AG08395 (cell line): ENCODE measurements at places on chromosomes 12 and 14.

GRCh38 chr12:74981541-74981940 lies 228.1 kb downstream of the KCNC2 start:
- DNase-seq = no peak

DNA sequence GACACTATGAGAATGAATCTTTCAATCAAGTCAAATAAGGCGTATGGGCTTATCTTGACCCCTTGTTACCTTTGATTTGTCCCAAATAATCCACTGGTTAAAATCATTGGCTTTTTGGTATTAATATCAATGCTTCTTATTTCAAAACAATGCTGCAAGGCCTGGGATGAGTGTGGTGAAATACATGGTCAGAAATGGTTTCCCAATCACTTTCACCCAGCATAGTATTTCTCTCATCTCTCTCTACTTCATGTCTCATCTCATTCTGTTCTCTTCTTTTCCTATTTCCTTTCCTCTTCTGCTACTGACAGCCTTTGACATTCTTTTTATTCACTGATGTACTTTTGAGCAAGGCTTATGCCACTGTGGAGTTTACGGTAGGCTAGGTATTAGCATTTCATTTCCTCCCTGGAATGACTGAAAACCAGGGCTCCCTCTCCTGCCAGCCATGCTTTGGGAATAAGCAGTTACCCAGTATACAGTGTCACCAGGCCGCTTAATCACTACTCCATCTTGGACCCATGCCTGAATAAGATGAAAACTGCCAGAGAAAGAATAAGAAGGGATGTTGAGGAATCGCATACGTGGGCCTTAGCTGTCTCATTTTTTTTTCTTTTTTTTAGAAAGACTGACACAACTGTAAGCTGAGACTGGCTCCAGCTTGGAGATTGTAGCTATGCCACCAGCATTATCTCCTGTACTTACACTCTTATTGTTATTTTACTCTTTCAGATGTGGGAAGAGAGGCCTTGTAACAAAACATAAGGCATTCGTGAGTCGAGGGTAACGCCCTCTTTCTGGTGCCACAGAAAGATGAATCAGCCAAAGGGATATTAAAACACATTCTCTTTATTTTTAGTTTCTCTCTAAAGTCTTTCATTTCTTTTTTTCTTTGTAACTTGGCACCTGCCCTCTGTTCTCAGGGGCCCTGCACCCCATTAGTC lies 53.5 kb downstream of the IGF1 start:
- DNase-seq = peak; percentile 53

GRCh38 chr12:6914246-6914946 lies at the start of gene ENO2:
TSS of gene ENO2 (plus strand) at chr12:6914580. CDS start at chr12:6915833, 1,253 bp downstream.
- peak; percentile 87 for DNase-seq

DNA sequence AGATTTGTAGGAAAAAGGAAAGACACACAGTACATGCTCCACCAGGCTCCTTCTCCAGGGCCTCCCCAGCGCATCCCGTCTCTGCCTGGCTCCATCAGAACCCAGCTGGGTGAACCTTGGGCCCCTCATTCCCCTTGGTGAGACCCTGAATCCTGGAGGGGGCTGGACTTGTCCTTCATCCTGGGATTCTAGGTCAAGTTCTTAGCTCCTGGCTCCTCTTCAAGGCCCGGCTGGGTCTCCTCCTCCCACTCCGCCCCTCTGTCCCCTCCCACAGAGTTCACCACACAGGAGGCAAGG lies 49.2 kb downstream of the PSMA6 start:
- no peak for DNase-seq

- DNase-seq = no peak
Measured at GRCh38 chr14:91964724-91965123, 17.2 kb upstream of the FBLN5 start.

DNA sequence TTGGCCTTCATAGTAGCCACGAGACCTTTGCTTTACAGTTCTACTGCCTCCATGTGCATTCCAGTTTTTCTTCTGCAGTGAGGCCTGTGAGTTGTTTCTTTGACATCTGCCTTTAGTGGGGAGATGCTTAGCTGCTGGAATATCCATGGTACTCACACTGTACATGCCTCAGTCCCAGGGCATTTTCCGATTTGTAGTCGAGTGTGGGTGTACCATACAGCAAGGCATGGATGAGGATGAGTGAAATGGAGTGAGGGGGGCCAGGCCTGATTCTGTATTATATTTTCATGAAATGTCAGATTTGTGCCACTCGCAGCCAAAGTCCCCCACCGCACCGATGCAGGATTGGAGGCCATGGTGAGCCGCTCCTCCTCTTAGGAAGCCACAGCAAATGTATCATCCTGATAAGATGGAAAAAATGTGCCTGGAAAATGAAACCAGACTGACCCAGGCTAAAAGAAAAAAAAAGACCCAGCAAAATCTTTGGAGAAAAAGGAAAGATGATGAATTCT lies 173.0 kb downstream of the ADGRD1 start:
- DNase-seq = no peak

GRCh38 chr14:71815110-71815509 lies 117.1 kb upstream of the RGS6 start:
- no peak for DNase-seq

DNA sequence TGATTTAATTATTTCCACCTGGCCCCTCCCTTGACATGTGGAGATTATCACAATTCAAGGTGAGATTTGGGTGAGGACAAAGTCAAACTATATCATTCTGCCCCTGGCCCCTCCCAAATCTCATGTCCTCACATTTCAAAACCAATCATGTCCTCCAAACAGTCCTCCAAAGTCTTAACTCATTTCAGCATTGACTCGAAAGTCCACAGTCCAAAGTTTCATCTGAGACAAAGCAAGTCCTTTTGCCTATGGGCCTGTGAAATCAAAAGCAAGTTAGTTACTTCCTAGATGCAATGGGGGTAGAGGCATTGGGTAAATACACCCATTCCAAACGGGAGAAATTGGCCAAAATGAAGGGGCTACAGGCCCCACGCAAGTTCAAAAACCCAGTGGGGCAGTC lies 31.1 kb upstream of the SPATA7 start:
- no peak for DNase-seq

DNA sequence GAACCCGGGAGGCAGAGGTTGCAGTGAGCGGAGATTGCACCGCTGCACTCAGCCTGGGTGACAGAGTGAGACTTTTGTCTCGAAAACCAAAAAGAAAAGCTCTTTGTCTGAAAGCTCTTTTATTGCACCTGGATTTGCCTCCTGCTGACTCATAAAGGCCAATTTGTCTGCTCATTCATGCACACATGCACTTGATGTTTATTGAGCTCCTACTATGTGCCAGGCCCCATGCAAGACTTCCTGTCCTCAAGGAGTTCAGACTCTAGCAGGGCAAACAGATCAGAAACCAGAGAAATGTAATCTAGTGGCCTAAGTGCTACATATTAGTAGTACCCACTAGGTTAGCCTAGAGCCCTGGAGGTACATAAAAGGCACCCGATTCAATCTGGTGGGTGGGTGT lies 16.3 kb upstream of the MLEC start:
- DNase-seq = no peak

DNA sequence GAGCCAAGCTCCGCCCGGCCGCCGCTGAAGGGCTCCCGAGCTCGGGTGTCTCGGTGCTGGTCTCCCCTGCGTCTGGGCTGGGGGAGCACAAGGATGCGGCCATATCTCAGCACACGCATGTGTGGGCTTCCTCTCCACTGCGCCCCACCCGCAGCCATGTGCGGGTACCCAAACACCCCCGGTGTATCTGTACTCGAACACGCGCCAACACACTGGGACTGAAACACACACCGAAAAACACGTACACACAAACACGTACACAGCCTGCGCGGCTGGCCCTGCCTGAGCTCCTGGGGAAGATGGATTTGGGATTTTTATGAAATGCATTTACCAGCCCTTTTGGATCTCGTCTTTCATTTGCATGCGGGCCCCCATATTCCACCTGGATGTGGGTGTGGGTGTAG lies 897 bp upstream of the TBX3 start:
- no peak for DNase-seq

- peak; percentile 14 for DNase-seq
Measured at GRCh38 chr12:753611-754472, 1.5 kb downstream of the WNK1 start.

GRCh38 chr14:81310606-81311005 lies 89.5 kb downstream of the STON2 start:
- no peak for DNase-seq

DNA sequence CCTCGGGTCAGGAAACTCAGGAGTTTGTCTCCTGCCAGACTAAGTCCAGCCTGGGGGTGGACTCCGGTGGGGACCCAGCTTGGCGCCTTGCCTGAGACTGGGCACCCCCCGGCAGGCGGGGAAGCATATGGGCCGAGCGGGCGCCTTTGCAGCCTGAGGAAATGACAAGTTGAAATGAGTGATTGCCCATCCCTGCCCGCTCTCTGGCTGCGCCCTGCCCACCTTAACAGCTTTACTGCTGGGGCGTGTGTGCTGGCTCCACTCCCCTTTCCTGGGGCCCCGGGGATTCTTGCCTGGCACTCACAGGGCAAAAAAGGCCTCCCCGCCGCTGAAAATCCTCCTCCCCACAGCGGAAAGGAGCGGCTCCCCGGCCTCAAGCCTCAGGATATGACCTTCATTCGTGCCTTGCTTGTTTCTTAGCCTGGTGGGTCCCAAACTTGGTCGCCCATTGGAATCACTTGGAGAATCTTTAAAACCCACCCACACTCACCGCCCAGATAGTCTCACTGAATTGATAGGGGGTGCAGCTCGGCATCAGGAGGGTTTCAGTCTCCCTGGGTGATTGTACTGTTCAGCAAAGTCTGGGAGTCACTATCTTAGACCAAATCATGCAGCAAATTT lies 1.5 kb downstream of the RFLNA start:
- DNase-seq = peak; percentile 24

DNA sequence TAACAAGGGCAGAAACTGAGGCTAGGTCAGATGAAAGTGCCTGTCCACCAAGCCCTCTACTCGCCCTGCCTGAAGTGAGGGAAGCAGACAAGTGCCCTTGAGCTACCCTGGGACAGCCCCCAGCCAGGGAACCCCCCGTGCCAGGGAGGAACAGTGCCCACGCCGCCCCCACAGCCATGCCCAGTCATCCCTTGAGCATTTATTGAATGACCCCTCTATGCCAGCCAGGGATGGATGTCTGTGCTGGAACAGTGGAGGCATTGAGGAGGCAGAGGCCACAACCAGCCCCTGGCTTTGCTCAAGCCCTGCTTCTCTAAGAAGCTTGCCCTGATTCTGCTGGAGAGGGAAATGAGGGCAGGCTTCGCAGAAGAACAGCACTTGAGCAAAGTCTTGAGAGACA lies 3.7 kb upstream of the AQP6 start:
- DNase-seq = no peak

DNA sequence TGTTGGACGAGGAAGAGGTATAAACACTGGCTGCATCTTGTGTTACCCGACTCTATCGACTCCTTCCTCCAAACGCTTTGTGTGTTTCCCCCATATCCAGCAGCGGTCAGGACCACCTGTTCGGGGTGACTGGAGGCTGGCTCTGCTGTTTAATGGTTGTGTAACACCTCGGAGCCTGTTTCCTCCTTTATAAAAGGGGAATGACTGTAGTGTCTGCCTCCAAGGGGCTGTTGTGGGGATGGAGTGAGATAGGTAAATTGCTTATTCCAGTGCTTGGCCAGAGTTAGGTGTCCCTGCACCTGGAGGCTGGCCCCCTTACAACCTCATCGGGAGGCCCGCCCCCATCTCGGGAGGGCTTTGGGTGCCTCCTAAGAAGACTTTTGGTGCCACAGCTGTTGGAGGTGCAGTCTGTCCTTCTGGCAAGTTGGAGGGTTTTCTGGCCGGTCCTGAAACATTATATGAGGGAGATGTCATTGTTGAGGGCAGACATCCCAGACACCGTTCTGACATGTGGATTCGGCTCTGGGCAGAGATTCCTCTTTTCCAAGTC lies 1.1 kb downstream of the MLXIP start:
- no peak for DNase-seq

- DNase-seq = no peak
Measured at GRCh38 chr14:23183158-23183470, 346 bp downstream of the SLC7A8 start.
